NCI-H1105 (cell line): ENCODE measurements at places on chromosomes 5 and 9.

- DNase-seq = no peak
Measured at GRCh38 chr9:79670269-79670961, 98.7 kb downstream of the TLE4 start.

- DNase-seq = no peak
Measured at GRCh38 chr9:86838519-86839497, 108.5 kb downstream of the GAS1 start.

GRCh38 chr5:53871050-53871449 is 310.6 kb downstream of the NDUFS4 start:
- no peak for DNase-seq

DNA sequence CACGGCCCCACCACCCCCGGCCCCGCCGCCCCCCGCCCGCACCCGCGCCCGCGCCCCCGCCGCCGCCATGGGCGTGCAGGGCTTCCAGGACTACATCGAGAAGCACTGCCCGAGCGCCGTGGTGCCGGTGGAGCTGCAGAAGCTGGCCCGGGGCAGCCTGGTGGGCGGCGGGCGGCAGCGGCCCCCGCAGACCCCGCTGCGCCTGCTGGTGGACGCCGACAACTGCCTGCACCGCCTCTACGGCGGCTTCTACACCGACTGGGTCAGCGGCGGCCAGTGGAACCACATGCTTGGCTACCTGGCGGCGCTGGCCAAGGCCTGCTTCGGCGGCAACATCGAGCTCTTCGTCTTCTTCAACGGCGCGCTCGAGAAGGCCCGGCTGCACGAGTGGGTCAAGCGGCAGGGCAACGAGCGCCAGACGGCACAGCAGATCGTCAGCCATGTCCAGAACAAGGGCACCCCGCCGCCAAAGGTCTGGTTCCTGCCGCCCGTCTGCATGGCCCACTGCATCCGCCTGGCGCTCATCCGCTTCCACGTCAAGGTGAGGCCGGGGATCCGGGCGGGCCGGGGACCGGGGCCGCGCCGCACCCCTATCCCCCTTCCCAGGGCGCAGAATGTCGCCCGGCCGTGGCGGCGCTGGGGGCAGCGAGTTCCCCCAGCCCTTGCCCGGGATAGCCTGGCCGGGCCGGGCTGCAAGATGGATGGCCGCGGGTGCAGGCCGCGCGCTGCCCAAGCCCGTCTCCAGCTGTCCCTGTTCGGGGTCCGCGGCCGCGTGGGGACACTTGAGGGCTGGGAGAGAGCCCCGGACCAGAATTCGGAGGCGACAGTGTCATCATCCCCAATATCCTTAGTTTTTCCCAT is 594 bp downstream of the FAM120A start:
- DNase-seq = no peak

DNA sequence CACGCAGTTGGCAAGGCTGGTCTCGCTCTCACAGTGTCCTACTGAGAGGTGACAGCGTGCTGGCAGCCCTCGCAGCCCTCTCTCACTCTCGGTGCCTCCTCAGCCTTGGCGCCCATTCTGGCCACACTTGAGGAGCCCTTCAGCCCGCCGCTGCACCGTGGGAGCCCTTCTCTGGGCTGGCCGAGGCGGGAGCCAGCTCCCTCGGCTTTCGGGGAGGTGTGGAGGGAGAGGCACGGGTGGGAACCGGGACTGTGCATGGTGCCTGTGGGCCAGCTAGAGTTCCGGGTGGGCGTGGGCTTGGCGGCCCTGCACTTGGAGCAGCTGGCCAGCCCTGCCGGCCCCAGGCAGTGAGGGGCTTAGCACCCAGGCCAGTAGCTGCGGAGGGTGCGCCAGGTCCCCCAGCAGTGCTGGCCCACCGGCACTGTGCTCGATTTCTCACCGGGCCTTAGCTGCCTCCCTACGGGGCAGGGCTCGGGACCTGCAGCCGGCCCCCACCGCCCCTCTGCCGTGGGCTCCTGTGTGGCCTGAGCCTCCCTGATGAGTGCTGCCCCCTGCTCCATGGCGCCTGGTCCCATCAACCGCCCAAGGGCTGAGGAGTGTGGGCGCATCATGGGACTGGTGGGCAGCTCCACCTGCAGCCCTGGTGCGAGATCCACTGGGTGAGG is 15.7 kb upstream of the RNF180 start:
- DNase-seq = no peak

GRCh38 chr5:115949096-115949495 is 13.2 kb upstream of the LVRN start:
- no peak for DNase-seq

GRCh38 chr9:110383491-110383890 is 45.8 kb upstream of the TXNDC8 start:
- no peak for DNase-seq

DNA sequence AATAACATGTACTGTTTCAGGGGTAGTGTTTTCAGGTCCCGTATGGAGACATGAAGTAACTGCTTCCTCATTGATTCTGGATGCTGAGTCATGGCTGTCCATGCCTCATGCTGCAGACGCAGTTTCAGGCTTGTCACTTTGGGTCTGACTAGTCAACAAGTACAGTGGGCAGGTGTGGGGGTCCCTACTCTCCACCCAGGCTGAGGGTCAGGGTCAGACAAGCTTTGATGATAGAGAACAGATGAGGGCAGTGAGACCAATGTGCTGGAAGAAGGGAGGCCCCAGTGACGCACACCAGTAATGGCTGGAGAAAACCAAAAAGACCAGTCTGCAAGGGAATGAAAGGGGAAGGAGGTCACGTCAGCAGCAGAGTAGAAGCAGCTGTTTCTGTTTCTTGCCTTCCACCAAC is 80.0 kb upstream of the NFIL3 start:
- no peak for DNase-seq

- no peak for DNase-seq
Measured at GRCh38 chr5:173320259-173320658, 8.0 kb downstream of the STC2 start.

DNA sequence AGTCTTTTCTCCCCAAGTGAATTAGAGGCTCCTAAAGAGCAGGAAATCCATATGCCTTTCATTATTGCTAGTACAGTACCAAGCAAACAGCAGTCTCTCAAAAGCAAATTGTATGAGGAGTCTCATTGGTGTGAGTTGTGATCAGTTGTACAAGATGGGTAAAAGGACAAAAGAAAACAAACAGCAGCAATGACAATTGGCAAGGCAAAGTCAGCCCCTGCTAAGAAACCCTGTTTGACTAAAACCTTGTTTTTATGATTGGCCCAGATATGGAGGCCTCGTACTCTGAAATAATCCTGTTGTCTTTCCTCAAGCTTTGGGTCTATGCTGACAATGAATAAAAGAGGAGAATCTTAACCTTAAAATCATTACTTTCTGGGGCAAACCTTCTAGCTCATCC is 69.8 kb downstream of the FOXD1 start:
- no peak for DNase-seq

DNA sequence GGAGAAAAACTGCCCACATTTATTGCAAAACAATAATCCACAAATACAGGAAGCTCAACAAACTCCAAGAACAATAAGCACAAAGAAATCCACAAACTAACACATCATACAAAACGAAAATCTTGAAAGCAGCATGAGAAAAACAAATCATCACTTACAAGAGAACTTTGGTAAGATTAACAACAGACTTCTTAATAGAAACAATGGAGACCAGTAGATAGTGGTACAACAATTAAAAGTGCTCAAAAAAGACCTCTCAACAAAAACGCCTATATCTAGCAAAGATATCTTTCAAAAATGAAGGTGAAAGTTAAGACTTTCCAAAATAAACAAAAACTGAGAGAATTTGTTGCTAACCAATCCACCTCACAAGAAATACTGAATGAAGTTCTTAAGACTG is 38.4 kb downstream of the CDKL3 start:
- no peak for DNase-seq

- no peak for DNase-seq
Measured at GRCh38 chr5:141192110-141192725, at the start of gene PCDHB10. Gene PCDHB10, plus strand, starts transcription at chr5:141192353. Its CDS starts 200 bp downstream, at chr5:141192553.

DNA sequence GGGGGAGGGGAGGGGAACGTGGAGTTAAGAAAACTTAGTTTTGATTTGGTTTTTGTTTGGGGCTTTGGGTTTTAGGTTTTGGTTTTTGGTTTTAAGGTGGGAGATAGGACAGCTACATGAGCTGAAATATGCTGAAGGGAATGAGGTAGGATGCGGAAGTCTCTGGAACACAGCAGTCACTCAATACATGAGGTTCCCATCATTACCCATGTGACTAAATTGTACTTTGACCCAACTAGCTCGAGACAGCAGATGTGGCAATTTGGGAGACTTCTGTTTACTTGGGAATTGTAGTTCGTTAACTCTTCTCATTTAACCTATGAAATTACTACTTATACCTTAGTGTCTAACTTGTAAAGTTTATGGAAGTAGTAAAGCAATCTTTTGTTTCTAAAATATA is 124.2 kb downstream of the TLE1 start:
- DNase-seq = no peak

GRCh38 chr5:78102500-78102899 is 192.0 kb downstream of the AP3B1 start:
- no peak for DNase-seq

GRCh38 chr5:65776441-65777141 is 54.6 kb downstream of the NLN start:
- DNase-seq = no peak

GRCh38 chr9:89822996-89823395 is 218.2 kb downstream of the GADD45G start:
- no peak for DNase-seq
